Heart left ventricle (tissue), 16 donors: ENCODE measurements at places on chromosomes 11 and 22.

- no peak for DNase-seq
Measured at GRCh38 chr22:25570486-25570885, 6.0 kb downstream of the GRK3 start.

GRCh38 chr22:50315289-50316113 is 8.1 kb upstream of the PLXNB2 start:
- DNase-seq: no peak

DNA sequence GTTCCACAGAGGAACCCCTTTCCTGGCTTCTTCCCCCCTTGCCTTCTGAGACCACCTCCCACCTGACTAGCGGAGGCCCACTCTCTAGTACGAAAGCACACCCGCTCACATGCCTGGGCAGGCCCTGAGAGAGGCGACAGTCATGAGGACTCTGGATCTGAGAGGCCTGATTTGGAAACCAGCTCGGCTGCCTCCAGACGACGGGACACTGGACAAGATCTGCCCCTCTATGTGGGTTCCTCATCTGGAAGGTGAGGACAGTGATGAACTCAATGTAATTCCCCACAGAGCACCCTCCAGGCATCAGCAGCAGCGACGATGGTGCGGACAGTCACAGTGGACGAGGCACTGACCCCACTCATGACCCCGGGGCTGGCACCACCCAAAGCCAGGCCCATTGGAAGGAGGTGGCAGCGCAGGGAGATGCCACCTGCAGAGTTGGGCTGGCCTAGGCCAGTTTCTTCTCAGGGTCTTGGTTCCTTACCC is 7.5 kb downstream of the SULT4A1 start:
- no peak for DNase-seq

DNA sequence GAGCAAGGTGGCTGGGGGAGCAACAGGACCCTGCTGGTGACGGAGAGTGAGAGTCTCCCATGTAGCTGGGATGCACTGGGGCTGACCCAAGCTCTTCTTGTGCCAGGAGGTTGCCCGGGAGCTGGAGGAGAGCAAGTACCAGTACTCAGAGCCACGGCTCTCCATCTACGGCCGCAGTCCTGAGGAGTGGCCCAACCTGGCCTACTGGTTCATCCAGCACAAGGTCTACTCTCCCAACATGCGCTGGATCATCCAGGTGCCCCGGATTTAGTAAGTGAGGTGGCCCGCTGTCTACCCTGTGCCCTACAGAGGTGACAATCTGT is 40.4 kb downstream of the AMPD3 start:
- DNase-seq: no peak

- DNase-seq: no peak
Measured at GRCh38 chr22:36870250-36870649, 9.4 kb downstream of the NCF4 start.

DNA sequence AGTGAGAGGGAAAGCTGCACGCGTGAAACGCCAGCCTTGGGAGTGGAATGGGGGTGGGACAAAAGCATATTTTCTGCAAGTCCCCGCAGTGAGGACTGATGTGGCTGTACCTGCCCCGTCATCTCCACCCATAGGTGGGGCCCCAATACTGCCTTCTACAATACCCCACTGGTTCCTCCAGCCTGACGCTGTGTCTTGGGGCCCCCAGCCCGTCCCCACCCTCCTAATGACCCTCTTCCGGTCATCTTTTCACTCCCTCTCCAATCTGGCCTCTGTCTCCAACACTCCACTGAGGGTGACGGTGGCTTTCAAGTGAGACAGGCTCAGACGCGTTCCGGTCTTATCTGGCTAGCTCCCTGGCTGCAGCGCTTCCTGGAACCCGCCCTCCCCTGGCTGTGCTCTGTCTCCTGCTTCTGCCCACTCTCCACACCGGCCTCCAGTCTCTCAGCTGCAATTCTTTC is 104.2 kb downstream of the MICAL3 start:
- DNase-seq: peak; percentile 93

DNA sequence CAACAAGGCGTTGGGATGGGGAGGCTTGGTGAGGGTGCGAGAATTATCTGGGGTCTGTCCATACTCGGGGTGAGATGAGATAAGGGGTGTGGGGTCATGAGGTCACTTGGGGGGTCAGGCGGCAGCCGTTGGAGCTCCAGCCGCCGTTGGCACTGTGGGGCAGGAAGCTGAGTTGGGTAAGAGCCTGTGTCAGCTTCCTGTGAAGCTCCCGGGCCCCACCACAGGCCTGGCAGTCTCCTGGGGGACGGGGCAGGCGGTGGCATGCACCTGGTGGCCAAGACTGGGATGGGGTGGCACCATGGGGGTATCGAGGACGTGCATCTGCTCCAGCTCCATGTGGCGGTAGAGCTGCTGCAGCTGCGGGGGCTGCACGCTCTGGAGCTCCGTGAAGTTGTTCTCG is 7.1 kb upstream of the MYBPC3 start:
- peak; percentile 21 for DNase-seq

DNA sequence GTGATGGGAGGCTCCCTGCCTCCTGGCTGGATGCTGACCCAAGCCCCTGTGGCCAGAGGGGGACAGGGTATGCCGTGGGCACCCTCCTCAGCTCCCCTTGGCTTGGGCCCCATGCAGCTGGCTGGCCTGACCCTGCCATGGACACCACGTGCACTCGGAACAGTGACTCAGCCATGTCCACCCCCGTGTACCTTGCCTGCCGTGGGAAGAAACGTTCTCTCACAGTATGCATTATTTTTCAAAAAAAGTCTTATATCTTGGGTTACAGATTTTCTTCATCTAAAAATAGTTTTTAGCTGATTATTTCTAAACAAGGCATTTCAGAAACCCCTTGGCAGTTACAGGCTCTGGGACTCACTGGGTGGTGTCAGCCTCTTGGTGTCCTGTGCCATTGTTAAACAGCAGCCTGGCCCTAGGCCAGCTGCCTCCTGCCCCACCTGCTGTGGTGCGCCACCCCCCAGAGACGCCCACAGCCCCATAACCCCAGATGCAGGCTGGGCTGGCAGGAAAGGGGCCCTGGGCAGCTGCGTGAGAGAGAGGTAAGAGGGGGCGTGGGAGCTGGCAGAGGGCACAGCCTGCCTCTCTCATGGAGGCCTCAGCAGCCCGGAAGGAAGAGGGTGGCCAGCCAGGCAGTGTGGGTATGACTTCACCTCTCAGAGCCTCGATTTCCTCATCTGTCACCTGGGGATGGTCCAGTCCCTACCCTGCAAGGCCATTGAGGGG is 99.8 kb downstream of the MORC2 start:
- peak; percentile 15 for DNase-seq

DNA sequence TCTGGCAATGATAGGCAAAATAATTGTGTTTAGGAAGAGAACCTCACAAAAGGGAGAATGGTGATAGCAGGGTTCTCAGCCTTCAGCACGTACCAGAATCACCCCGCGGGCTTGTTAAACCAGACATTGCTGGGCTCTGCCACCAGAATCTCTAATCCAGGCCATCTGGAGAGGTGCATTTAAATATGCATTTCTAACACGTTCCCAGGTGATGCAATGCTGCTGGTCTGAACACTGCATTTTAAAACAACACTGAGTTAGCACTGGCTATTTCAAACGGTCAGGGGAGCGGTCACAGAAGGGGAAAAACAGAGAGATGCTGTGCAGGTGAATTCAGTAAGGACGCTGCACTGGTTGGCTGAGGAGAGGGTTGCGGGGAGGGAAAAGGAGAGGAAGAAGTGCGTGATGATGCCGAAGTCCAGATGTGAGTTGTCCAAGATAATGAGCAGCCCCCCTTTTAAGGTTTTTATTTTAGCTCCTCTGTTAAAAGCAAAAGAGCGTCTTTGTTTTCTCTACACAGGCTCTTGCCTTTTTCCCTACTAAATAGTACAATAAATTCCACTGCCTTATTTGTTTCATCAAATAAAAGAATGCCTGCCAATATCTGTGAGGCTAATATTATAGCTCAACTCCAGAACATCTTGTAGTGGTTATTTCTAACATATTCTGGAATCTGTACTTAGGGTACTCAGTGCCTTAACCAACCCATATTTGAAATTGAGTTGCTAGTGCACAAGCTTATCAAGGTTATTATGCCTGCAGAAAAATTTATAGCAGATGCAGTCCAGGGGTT is 109.6 kb upstream of the POU2AF2 start:
- DNase-seq: no peak

- DNase-seq: peak; percentile 69
Measured at GRCh38 chr22:40036591-40037225, 42.0 kb downstream of the FAM83F start.
